ENCODE measurements at places on chromosomes 1 and 21.

DNA sequence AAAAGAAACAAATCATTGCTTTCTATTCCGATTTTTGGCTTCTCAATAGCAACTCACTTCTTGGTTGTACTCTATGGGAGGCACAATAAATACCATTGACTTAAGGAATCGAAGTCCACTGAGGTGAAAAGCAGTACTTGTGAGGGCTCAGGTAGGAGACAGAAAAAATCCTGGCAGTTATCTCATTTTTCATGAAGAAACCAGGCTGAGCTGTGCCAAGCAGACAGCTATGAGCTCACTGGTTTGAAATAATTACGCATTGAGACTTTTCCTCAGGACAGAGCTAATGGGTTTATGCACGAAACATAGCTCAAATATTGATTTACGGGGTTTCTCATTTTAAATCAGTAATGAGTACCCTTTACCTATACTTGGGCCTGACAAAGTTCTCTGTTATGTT, 18.5 kb downstream of the COLGALT2 start:
- DNase-seq: no peak

- no peak for DNase-seq
These were observed 15.3 kb upstream of the TGFBR3 start for GRCh38 chr1:91901231-91901630.

GRCh38 chr1:9422911-9423505, 116.3 kb upstream of the SLC25A33 start:
- DNase-seq: no peak

DNA sequence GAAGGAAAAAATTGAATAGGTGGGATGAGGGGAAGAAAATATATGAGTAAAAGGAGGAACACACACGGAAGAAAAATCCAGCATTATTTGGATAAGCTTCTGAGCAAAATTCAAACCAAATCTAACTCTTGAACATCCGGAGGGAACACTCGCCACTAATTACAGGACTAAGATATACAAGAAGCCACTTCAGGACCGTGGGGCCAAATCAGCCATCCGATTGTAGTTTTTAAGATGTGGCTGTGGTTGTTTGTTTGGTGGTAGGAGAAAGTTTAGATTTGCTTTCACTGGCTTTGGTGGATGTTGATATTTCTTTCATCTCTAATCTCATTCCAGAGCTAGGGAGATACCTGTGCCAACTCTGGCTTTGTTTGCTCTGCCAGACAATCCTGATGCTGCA, 43.7 kb upstream of the ADAMTS1 start:
- DNase-seq: no peak

GRCh38 chr1:201153474-201154388, 543 bp downstream of the TMEM9 start:
- DNase-seq: peak; percentile 77

DNA sequence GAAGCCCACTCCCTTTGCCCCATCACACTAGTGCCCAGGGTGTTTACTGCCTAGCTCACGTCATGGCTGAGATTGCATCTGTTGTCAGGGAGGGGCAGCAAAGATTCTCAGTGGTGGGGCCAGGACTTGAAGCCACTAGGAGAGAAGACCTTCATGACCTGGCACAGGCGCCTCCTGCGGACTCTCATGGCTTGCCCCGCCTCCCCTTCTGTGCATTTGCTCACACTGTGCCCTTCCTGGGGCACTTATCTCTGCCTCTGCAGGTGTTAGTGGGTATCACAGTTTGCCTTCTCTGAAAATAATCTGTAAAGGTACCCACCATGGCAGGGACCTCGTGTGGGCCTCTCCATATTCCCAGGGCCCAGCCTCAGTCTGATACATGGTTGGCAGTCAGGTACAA, 20.1 kb downstream of the PTPRU start:
- DNase-seq: no peak

DNA sequence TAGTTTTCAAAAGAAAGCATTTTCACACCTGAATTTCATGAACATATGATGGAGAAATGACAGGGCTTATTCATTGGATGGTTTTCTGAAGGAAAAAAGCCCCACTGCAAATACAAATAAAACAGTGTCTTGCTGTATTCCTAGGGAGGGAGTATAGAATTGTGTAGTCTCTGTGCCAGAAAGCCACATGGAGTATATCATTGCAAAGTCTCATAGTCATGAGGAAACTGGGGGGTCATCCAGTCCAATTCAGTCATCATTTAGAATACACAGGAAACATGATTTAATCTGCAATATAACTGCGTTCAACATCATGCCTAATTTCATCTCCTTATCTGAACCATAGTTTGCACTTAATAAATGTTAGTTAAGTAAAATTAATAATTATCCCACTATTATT, 222.3 kb downstream of the NTNG1 start:
- no peak for DNase-seq

DNA sequence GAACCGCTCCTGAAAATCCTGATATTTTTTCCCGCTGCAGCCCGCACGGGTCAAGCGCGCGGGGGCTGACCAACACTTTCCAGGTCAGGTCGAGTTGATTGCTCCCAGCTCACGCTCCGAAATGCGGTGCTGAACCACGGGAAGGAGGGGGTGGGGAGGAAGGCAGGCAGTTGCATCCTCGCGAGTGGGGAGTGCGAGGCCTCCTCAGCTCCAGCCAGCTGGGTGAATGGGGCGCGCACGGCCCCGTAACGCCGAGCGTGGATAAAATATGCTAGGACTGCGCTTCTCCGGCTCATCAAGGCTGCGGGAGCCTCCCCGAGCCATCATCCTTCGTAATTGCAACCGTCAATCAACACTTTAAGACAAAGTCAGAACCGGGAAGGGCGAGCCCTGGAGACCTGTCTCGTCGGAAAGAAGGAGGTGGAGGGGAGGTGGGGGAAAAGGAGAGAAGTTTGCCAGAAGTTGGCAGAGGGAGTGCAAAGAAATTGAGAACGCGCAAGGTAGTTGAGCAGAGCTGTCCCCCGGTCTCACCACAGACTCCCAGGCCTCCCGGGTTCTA, 8.0 kb downstream of the NR5A2 start:
- DNase-seq: no peak

GRCh38 chr1:119929643-119930315, 33.5 kb upstream of the ADAM30 start:
- DNase-seq: no peak

GRCh38 chr1:149883598-149884247, 15.6 kb upstream of the BOLA1 start:
- no peak for DNase-seq

- DNase-seq: peak; percentile 22
These were observed 77.0 kb upstream of the C1orf105 start for GRCh38 chr1:172343240-172344160.

DNA sequence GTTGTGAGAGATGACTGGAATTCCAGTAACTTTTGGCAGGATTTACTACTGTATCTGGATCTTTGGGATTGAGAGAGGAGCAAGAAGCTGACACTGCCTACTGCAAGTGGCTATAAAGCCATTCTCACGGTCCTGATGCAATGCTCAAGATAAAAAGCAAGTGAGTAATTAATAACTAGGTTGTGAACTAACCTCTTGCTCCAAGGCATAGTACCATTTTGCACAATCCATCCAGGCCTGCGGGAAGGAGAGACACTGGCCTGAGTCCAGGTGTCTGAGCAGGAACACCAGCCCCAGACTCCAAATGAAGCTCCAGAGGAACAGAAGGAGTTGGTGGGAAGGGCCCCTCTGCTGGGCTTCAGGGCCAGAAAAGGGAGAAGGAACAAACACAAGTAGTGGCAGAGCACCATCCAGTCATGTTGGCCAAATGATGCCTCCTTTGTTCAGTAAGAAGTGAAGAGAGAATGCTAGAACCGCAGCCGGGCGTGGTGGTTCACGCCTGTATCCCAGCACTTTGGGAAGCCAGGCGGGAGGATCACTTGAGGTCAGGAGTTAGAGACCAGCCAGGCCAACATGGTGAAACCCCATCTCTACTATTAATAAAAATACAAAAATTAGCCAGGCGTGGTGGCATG, 9.9 kb upstream of the SLC45A3 start:
- no peak for DNase-seq

DNA sequence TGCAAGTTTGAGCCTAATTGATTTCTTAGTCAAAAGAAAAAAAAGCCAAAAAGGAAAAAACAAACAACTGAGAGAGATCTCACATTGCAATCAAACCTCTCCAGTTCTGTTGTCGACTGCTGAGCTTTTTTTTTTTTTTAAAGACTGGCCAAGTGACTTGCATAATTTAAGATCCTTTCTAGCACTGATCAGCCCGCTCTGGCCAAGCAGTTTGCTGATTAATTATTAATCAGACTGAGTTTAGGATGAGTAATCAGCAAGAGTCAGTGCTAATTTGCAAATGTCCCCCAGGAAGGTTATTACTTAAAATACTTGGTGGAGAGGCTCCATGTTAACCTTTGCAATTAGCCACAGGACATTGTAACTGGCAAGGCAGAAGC, 39.3 kb downstream of the HMGB4 start:
- no peak for DNase-seq

DNA sequence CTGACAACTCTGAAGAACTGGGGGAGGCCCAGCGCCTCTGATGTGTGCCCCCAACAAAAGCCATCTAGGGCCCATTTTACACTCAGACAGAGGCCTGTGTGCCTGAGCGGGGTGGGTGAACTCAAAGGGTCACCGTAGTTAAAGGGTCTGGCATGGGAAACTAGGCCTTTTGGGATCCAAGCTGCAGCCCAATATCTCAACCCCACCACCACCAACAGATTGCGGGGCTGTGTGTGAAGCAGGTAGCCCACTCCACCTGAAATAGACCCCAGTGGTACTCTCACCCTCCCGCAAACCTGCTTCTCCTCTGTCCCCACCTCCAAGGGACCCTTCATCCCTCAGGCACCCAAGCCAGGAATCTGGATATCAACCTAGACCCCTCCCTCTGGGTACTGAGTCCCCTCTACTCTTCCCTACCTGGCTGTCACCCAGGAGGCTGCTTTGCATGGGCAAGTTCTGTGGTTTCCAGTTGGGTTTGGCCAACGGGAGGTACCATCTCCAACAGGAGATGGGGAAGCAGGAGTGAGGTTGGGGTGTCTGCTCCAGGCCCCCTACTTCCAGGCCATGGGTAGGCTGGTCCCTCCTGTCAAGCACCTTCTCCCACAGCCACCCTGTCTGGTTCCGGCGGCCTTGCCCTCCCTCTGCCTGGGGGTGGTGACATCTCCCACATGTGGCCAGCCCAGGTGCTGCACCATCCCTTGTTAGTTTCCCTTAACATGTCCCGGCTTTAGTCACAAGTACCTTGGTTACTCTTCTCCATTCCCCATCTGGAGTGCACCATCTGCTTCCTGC, 35.2 kb upstream of the LRP8 start:
- DNase-seq: peak; percentile 18

- peak; percentile 84 for DNase-seq
These were observed 30.5 kb upstream of the LRIG2 start for GRCh38 chr1:113042285-113043143.

DNA sequence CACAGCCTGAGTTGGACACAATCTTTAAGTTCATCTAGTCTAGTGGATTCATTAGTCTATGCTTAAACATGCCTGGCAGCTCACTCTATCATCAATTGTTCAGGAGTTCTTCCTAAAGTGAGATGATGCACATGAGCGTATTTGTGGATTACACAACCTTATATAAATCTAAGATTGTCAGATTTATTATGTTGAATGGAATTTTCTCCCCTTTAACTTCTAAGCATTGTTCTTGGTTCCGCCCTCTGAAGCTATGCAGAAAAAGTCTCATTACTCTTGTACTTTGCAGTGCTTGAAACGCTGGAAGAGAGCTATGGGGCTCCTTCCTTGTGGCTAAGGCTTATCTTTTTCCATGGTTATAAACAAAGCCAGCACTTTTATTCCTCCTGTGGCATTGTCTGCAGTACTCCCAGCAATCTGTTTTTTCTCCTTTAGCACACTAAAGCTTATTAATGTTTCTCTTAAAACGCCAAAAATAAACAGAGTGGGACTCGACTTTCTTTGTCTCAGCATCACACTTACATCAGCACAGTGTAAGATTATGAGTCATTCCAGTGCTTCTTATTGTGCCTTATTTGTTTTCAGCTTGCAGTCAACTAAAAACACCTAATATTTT, 316.8 kb upstream of the CAMK1G start:
- no peak for DNase-seq

DNA sequence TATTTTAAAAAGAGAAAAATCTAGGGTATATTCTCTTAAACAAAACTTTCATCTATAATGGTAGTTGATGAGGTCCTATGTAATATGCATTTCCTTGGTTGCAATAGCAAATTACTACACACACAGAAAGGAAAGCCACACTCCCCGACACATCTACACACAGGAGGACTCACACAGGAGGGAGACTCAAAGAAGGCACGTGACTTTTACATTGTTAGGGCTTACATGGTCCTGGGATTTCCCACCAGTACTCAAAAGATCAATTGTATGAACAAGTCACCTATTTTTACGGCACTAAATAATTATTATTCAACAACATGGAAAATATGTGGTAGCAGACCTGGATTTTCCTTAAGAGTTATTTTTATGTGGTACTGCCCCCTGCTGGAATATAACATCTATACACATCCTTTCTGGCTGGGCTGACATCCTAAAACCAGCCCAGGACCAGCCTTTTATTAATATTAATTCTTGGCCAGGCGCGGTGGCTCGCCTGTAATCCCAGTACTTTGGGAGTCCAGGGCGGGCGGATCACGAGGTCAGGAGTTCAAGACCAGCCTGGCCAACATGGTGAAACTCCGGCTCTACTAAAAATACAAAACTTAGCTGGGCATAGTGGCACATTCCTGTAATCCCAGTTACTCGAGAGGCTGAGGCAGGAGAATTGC, 33.9 kb upstream of the LGALS8 start:
- peak; percentile 64 for DNase-seq

DNA sequence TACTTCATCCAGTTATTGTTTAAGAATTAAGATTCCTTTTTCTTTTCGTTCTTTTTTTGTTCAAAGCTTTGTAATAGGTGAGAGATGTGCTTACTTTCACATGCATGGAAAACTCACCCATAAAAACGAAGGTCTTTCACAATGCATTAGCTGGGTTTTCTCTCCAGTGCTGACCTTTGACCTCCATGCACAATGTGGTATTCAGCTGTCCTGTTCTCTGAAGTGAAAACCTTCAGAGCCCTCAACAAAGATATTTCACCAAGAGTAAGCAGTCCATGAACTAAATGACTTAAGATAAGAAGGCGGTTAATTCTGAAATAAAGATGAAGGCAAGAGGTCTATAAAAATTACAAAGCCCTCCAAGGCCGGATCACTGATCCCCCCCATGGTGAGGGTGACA, 77.1 kb upstream of the IPO9 start:
- DNase-seq: no peak

DNA sequence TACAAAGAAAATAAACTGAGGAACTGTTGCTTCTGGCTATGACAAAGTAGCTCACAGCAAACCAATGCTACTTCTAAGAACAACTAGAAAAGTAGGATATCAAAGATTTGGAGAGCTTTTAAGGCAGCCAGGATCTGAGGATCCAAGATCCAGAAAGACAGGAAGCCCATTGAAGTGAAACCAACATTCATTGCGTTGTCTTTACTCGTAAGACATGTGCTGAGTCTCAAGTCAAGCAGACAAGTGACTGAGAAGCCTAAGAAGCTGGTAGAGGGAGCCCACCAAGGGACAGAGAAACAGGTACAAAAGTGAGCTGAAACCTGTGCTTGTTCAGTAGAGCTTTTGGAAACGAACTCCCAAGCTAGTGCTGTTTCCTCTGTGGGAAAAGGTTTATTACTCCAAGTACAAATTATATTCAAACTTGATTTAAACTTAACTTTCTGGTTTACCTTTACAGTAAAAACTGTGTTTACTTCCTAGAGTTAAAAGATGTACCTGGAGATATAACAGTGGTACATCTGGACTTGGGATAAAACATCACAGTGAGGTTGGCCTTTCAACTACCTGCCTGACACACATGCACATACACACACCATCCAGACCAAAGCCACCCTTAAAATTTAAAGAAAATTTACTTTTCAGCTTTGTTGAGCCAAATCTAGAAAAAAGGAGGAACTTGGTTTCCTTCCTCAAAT, 41.2 kb downstream of the NME7 start:
- peak; percentile 28 for DNase-seq

- DNase-seq: no peak
These were observed 488.6 kb downstream of the MRPL39 start for GRCh38 chr21:25118648-25119047.

Data from common myeloid progenitor, CD34-positive (primary cell).